ENCODE measurements at places on chromosomes 7 and 10. TPM values are rescaled to one million over a fixed set of nuclear protein-coding genes. Genes with fewer than 3 reads are reported as not detected.

DNA sequence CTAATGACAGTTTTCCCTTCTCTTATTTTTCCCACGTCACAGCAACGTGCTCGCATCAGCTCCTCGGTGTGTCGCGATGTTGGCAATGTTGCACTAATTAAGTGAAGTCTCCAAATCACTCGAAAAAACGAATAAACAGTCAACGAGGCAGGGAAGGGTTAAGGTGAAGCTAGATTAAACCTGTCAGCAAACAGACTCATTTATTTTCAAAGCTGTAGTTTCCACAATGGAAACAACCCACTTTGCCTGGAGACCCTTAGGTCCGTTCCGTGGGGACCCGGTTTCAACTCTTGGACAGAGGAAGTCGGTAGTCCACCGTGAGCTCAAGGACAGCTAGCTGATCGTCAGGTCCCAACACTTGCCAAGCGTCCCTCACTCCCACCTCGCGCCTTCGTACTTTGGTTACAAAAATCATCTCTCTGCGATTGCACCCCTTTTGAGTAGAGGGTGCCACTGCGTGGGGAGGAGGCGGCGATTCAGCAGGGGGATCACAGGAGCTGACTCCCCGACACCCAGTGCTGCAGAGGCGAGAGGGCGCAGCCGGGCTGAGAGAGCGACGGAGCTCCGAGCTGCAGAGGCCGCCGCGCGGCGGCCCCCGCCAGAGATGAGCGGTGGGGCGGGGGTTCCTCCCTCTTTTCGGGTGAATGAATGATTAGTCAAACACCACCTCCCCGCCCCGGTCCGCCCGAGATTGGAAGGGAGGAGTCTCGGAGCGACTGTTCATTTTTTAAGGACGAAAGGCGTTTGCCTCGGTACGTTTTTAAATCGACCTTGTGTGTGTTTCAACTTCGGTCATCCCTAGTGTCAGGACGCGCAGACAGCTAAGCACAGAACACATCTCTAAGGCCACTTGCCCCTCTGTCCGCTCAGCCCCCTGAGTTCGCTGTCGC, 1.3 kb upstream of the BMPER start:
- no peak for DNase-seq

DNA sequence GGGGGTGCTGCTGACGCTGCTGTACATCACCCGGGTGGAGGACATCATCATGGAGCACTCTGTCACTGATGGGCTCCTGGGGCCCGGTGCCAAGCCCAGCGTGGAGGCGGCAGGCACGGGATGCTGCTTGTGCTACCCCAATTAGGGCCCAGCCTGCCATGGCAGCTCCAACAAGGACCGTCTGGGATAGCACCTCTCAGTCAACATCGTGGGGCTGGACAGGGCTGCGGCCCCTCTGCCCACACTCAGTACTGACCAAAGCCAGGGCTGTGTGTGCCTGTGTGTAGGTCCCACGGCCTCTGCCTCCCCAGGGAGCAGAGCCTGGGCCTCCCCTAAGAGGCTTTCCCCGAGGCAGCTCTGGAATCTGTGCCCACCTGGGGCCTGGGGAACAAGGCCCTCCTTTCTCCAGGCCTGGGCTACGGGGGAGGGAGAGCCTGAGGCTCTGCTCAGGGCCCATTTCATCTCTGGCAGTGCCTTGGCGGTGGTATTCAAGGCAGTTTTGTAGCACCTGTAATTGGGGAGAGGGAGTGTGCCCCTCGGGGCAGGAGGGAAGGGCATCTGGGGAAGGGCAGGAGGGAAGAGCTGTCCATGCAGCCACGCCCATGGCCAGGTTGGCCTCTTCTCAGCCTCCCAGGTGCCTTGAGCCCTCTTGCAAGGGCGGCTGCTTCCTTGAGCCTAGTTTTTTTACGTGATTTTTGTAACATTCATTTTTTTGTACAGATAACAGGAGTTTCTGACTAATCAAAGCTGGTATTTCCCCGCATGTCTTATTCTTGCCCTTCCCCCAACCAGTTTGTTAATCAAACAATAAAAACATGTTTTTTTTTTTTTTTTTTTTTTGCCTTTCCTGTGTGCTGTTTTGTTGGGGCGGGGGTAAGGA, 55.8 kb downstream of the TSPAN15 start:
- DNase-seq = no peak

DNA sequence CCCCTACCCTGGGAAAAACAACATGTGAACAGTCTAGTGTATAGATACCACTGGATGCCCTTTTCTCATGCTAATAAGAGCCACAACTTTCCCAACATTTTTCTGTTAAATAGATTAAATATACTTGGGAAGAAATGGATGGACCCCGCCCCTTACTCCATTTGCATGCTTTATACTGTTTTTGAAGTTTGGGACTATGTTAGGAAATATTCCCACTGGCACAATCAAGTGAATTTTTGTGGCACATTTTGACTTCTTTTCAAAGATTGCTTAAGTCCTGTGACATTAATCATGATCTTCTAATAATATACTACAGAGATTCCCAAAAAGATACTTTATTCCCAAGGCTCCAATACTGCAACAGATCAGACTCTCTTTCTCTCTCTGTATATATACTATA, 216.6 kb downstream of the TWIST1 start:
- DNase-seq = no peak

DNA sequence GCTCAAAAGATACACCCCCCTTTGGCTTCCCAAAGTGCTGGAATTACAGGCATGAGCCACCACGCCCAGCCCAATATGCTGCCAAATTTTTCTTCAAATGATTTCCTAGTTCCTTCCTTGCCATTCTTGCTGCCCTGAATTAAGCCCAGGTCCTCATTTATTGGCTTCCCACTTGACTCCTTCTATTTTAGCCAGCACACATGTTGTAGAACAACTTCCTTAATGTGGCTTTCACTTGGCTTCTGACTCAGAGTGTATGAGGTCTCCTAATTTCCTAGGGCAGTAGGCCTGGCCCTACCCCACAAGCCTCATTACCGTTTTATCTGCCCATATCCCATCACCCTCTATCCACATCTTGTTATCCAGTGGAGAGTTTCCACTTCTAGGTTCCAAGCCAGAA, 21.8 kb upstream of the HIPK2 start:
- no peak for DNase-seq

DNA sequence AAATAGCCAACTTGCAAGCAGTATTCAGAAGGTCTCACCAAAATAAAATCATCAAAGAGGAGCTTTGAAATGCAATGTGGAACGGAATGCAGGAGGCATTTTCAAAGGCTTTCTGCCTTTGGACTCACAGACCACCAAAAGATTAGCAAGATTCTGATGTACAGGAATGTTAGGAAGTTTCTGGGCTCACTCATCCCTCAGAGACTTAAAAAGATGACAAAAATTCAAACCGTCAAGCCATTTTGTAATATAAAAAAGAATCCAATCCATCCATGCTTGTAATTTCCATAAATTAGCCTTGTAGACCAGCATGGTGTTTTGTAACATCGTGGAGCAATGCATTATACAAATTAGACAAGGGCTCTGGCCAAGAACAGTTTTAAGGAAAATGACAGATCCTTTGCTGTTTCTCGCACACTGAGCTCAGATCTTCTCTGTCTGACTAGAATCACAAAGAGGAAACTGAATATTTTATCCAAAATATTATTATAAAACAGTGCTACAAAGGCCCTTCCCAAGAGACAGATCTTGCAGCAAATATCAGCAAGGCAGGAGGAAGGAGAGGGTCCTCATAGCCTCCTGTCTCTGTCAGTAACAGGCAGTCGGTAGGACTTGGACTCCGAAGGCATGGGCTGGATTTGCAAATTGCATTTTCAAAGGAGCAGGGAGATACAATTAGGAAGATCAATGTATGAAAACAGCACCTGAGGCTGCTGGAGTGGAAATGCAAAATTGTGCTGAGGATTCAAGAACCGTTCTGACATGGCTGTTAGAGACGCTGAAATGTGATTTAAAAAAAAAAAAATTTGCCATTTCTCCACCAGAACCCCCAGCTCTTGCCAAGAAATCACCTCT, 57.4 kb upstream of the NRP1 start:
- no peak for DNase-seq

- no peak for DNase-seq
These were observed 58.4 kb downstream of the NEURL1 start for GRCh38 chr10:103551619-103552602.

DNA sequence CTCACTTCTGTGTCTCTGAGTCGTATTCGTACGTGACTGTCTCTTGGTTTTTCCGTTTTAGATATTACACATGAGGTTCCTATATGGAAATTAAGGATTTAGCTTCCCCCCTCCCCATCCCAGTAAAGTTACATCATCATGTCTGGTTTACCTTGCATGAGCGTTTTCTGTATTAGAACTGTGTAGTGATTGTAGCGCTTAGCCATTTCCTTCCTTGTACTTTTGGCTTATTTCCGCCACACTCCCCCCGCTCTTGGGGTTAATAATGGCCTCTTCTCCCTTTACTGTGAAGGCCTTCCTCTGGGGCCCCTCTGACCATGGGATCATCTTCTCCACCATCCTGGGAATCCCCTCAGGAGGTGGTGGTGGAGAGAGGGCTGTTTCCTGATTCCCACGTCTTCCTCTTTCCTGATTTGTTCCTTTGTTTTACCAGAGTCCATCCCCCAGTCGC, 27.2 kb upstream of the AP5Z1 start:
- DNase-seq = peak; percentile 72

- DNase-seq = no peak
These were observed 54.1 kb downstream of the NOD1 start for GRCh38 chr7:30424506-30424905.

The NRG3 gene
- total RNA-seq = 0.04 TPM

The PLXNA4 gene
- total RNA-seq = 12.5 TPM

The PLCE1 gene
- total RNA-seq = 0.04 TPM

The ARHGAP22 gene
- total RNA-seq = 86.9 TPM

The UPK3BL2 gene
- total RNA-seq = 1.2 TPM

Data from pulmonary artery endothelial cell (primary cell).